ENCODE measurements at places on chromosomes 1 and 21.

GRCh38 chr1:2962541-2962940, 58.7 kb upstream of the ACTRT2 start:
- no peaks in the 10 kb centered on the region for H3K36me3 ChIP-seq
- DNase-seq, result no peak
- H3K27me3 ChIP-seq, result no peaks in the 10 kb centered on the region
- no peaks in the 10 kb centered on the region for H3K4me1 ChIP-seq

DNA sequence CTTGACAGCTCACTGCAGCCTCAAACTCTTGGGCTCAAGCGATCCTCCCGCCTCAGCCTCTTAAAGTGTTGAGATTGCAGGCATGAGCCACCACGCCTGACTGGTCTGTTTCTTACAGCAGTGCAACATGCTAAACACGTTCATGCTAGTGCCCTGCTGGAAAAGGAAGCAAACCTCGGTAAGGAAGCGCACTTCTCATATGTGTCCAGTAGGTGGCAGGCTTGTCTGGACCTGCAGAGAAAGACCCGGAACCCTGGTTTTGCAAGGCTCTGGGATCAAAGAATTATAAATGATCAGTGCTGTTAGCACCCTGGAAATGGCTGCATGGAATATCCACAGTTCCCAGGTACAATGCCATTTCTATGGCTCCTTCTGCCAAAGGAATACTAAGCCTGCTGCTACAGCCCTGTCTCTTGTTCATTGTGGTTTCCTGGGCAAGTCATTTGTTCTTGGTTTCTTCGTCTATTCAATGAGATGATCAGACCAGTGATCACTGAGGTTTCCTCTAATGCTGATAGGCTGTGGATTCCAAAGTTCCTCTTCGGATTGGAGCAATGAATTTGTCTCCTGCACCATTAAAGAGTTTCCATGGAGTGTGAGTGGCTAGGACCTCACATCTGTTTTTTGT, 15.9 kb downstream of the RNU5D-1 start:
- no peak overlapping the region for H3K4me3 ChIP-seq
- DNase-seq, result peak; percentile 83
- no peaks in the 10 kb centered on the region for H3K27me3 ChIP-seq
- H3K4me1 ChIP-seq, result no peaks in the 10 kb centered on the region
- H3K27ac ChIP-seq, result no peak overlapping the region

GRCh38 chr1:92752719-92753118, 32.2 kb downstream of the EVI5 start:
- H3K27me3 ChIP-seq, result no peaks in the 10 kb centered on the region
- peaks cover 3% of the 10 kb centered on the region for H3K4me1 ChIP-seq
- H3K27ac ChIP-seq, result no peak overlapping the region
- H3K4me3 ChIP-seq, result no peak overlapping the region

- H3K4me1 ChIP-seq, result peaks cover 89% of the 10 kb centered on the region
- no peaks in the 10 kb centered on the region for H3K27me3 ChIP-seq
- peak; percentile 54 for DNase-seq
- no peaks in the 10 kb centered on the region for H3K36me3 ChIP-seq
- H3K4me3 ChIP-seq, result peak overlapping the region; percentile 22
- peak overlapping the region; percentile 61 for H3K27ac ChIP-seq
Measured at GRCh38 chr1:61120998-61121397, 38.6 kb downstream of the NFIA start.

DNA sequence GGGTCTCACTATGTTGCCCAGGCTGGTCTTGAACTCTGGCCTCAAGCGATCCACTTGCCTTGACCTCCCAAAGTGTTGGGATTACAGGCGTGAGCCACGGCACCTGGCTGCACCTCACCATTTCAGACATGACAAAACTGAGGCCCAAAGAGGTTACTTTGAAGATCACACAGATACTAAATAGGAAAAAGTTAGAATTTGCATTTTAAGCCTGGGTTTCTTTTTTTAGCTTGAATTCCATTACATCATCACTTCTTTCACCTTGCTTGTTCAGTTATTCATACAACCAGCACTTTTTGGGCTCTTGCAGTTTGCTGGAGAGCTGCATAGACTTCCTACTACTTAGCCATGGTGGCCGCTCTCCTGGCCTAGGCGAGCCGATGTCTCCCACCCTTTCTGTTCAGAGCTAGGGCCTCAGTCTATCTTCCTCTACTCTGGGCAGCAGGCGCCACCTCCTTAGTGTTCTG, 16.3 kb upstream of the CD2 start:
- DNase-seq, result no peak
- H3K36me3 ChIP-seq, result no peaks in the 10 kb centered on the region
- H3K4me1 ChIP-seq, result peaks cover 2% of the 10 kb centered on the region

DNA sequence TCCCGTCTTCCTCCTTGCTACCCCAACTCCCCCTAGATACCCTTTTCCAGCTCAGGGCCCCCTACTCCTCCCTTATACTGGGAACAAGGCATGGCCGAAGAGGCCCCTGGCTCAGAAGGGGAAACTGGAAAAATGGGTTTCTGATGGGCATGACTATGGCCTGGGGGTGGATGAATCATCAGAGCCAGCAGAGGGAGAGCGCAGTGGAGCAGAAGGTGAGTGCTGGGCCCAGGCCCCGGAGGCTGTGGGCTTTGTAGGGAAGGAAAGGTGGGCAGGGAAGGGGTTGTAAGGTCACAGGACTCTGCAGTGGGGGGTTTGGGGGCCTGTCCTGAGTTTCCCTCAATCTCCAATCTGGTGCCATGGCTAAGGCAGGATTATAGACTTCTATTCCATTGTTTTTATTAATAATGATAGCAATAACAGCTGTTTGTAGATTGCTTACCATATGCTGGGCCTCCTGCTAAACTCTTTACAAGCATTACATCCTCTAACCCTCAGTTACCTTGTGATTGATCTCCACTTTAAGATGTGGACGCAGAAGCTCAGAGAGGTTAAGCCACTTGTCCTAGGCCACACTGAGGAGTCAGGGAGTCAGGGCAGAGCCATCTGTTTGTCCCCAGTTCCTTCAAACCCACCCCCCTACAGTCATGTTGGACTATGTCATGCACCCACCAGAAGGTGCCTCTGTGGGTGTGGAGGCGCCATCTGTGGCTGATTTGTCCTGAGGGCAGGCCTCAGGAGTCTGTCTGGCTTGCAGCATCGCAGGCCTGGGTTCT, 36.2 kb upstream of the ZNF362 start:
- no peak for DNase-seq
- H3K27me3 ChIP-seq, result no peaks in the 10 kb centered on the region
- H3K36me3 ChIP-seq, result no peaks in the 10 kb centered on the region
- H3K4me1 ChIP-seq, result no peaks in the 10 kb centered on the region
- H3K4me3 ChIP-seq, result no peak overlapping the region

- no peaks in the 10 kb centered on the region for H3K4me1 ChIP-seq
- H3K36me3 ChIP-seq, result no peaks in the 10 kb centered on the region
- no peak overlapping the region for H3K4me3 ChIP-seq
- H3K27me3 ChIP-seq, result peaks cover 21% of the 10 kb centered on the region
- no peak overlapping the region for H3K27ac ChIP-seq
Measured at GRCh38 chr1:228889289-228889688, 154.0 kb downstream of the RHOU start.

GRCh38 chr1:147720557-147720956, 39.8 kb downstream of the GJA5 start:
- no peaks in the 10 kb centered on the region for H3K36me3 ChIP-seq
- DNase-seq, result no peak
- no peak overlapping the region for H3K4me3 ChIP-seq
- H3K27me3 ChIP-seq, result no peaks in the 10 kb centered on the region
- H3K4me1 ChIP-seq, result no peaks in the 10 kb centered on the region

DNA sequence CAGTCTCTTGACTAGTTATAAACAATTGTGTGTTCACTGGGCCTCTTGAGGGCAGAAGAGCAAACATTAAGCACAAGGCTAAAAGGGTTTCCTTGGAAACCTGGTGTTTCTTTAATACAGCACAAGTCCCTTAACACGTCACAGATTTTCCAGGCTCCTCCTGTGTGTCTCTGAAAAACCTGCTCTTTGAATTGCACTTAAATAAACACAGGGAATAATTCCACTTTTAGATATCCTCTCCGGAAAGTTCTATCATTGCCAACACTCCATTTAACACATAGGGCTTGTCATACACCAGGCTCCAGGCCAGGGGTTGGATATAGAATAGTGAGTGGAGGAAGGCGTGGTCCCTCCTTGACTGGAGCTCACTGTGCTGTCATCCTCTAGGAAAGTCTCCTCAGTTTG, 442.6 kb downstream of the DSCAM start:
- no peaks in the 10 kb centered on the region for H3K27me3 ChIP-seq
- no peak overlapping the region for H3K4me3 ChIP-seq
- H3K36me3 ChIP-seq, result no peaks in the 10 kb centered on the region
- H3K27ac ChIP-seq, result no peak overlapping the region
- no peaks in the 10 kb centered on the region for H3K4me1 ChIP-seq

DNA sequence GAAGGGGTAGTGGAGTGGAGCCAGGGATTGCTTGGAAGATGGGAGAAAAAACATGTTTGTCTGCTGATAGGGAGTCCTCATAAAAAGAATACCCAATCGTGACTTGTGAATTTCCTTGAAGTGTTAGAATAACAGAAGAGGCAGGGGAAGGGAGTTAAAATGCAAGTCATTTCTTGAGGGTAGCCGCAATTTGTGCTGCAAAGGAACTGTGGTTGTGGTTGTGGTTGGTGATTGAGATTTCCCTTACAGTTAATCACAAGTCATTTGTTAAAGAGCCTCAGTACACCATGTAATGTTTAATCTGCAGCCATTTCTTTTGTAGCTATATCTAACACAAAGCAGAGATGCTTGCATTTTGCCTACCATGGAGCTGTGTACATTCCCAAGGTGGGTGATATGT, 38.5 kb upstream of the EGLN1 start:
- no peak for DNase-seq
- H3K4me3 ChIP-seq, result no peak overlapping the region
- H3K27me3 ChIP-seq, result no peaks in the 10 kb centered on the region
- H3K36me3 ChIP-seq, result no peaks in the 10 kb centered on the region

- H3K27me3 ChIP-seq, result no peaks in the 10 kb centered on the region
- H3K36me3 ChIP-seq, result peaks cover 5% of the 10 kb centered on the region
- peak; percentile 51 for DNase-seq
- H3K4me1 ChIP-seq, result peaks cover 27% of the 10 kb centered on the region
Measured at GRCh38 chr1:1058921-1059493, 15.1 kb downstream of the RNF223 start.

GRCh38 chr21:34845521-34846451, 177.0 kb downstream of the CLIC6 start:
- H3K4me1 ChIP-seq, result no peaks in the 10 kb centered on the region
- DNase-seq, result no peak
- H3K27ac ChIP-seq, result no peak overlapping the region
- H3K4me3 ChIP-seq, result no peak overlapping the region

DNA sequence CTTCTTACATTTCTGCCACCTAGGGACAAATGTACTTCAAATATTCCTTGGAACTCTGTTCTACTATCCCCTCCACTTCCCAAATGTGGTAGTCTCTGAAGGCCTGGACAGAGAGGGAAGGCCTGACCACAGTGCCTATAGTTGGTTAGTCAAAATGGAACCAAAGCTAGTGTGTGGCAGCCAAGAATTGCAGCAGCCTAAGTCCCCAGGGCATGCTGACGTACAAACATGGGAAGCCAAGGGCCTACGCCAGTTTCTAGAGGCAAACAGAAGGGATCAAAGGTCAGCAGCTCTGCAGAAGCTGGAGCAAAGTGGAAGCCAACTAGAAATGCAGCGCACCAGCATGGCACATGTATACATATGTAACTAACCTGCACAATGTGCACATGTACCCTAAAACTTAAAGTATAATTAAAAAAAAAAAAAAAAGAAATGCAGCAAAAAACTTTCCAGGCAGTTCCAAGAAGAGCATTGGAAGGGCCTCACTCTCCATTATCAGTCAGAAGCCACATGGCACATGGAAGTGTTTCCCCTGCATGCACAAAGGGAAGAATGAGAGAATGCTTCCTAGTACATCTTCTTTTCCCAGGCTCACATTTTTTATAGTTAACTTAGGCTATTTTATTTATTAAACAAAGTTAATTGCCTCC, 39.4 kb upstream of the GADD45A start:
- H3K4me1 ChIP-seq, result peaks cover 10% of the 10 kb centered on the region
- no peak for DNase-seq
- no peak overlapping the region for H3K27ac ChIP-seq
- H3K4me3 ChIP-seq, result no peak overlapping the region
- H3K27me3 ChIP-seq, result no peaks in the 10 kb centered on the region

- H3K36me3 ChIP-seq, result no peaks in the 10 kb centered on the region
- no peaks in the 10 kb centered on the region for H3K27me3 ChIP-seq
- H3K4me3 ChIP-seq, result no peak overlapping the region
- DNase-seq, result no peak
- H3K4me1 ChIP-seq, result no peaks in the 10 kb centered on the region
Measured at GRCh38 chr21:19776076-19776475, 1222.1 kb upstream of the NCAM2 start.

DNA sequence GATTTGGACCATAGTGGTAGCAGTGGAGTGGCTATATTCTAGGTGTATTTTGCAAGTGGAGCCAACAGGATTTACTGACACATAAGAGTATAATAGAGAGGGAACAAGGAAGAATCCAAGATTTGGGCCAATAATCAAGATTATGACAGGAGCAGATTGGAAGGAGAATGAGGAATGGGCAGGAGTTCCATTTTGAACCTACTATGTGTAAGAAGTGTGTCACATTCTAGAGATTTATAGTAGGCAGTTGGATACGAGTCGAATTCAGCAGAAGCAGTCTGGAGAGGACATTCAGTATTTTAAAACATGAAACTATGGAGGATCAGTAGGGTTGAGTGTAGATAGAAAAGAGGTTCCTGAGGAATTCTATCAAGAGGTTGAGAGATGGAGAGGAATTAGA, 21.7 kb downstream of the INKA2 start:
- no peaks in the 10 kb centered on the region for H3K4me1 ChIP-seq
- no peak for DNase-seq
- H3K27ac ChIP-seq, result no peak overlapping the region

All from A673 (cell line).